ENCODE measurements at places on chromosomes 7 and 10. TPM values are rescaled to one million over a fixed set of nuclear protein-coding genes. Genes with fewer than 3 reads are reported as not detected.

FRAT1 gene
- total RNA-seq: 3.3 TPM

- DNase-seq: no peak
Measured at GRCh38 chr7:151936207-151936606, 20.0 kb upstream of the GALNTL5 start.

GRCh38 chr10:84204122-84204521, 9.8 kb downstream of the CDHR1 start:
- DNase-seq: no peak

DNA sequence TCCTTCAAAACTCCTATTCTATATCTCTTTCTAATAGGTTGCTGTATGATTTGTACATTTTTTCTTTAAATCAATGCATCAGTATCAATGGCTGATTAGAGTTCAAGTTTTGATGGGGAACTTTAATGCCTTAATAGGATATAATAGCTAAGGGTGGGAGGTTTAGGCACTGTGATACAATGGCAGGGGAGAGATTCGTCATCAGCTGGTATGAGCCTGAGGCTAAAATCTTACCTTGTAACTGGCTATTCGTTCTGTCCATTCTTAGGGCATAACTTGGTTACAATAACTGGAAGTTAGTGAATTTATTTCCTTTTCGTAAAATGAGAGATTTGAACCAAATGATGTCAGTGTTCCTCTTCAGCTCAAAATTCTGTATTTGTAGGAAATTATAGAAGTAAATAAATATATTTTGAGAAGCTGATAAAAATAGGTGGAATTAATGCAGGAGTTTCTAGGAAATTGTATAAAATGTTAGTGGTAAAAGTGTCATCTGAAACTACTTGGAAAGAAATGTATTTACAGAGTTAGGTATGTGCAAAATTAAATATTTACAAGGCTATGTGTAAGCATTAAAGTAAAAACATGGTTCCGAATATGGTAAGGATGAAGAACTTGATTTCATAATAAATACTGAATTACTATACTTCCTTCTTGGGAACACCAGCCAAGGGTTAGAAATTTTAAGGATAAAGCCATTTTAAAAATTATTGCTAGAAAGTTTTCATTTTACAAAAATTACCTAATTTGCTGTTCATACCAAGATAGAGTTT, 27.5 kb upstream of the NAMPT start:
- no peak for DNase-seq

- DNase-seq: no peak
Measured at GRCh38 chr7:150406567-150407421, 27.7 kb downstream of the ZNF775 start.

DNA sequence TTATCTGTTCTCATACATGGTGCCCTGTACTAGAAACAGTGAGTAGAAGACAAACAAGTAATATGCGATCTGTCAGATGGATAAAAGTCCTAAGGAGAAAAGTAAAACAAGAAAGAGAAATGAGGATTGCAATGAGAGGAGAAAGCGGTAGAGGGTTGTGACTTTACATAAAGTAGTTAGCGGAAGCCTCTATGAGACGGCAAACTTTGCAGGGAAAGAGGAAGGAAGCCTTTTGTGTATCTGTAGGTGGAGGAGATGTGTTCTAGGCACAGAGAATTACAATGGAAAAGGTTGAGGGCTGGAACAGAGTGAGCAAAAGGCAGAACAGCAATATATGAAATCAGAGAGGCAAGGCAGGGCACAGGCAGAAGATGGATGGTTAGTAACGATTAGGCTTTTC, 150.4 kb upstream of the SEMA3E start:
- DNase-seq: no peak

CCDC172 gene
- not detected for total RNA-seq

PURB gene
- total RNA-seq: 12.9 TPM

GRCh38 chr10:123175389-123176387, 21.5 kb downstream of the BUB3 start:
- DNase-seq: no peak

DNA sequence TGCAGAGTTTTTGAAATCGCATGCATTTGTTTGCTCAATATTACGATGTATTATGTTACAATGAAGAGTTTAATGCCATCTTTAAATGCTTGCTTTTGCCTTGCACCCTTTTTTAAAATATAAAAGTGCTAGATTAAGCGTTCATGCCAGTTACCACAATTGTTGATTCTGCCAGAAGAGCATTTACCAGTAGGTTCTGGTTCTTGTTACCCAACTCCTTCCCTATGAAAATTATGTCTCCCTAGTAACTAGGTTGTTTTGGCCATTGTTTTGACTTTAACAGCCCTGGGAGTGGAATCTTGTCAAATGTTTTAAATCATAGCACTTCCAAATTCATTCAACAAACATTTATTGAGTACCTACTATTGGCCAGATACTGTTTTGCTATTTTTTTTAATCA, 32.8 kb upstream of the CDK14 start:
- DNase-seq: no peak

All from right atrium auricular region (tissue), 2 donors.